Activated CD8-positive, alpha-beta memory T cell treated with anti-CD3 and anti-CD28 coated beads for 1 hour (primary cell): ENCODE measurements at places on chromosomes 3 and 15.

DNA sequence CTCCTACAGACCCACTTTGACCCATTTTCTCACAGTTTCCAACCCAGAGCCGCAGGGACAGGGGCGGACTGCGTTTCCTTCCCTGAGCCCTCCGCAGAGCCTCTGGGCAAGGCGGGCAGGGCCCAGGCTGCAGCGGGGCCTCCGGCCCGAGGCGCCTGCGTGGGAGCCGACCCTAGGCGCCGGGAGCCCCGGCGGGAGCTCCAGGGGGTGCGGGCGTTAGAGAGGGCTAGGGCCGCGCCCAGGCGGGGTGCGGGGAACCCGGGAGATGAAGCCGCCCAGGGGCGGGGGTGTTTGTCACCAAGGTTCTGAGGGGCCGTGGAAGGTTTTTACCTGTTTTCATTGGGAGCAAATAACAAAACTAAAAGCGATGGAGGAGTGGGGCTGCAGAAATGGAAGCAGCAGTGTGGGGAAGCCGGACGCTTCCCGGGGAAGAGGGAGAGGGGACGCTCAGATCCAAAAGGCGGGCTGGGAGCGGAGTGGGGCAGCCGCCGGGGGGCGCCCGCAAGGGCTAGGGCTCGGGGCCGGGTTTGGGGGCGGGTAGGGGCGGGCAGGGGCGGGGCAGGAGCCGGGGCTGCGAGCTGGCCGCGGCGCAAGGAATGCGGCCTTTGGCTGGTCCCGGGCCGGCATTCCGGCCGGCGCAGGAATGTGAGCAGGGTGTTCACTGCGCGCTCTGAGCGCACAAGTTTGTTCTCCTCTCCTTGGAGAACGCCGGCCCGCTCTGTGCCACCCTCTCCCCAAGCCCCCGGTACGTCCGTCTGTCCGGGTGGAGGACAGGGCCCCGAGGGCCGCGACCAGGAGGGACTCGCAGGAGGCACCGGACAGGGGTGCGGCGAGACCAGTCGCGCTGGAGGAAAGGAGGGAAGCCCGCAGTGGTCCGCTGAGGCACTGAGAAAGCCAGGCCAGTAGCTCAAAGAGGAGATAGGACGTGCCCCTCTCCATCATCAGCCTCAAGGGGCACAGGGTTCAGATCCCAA lies 61.1 kb downstream of the AMOTL2 start:
- DNase-seq: no peak

- DNase-seq: no peak
Measured at GRCh38 chr3:172735014-172735413, 15.5 kb upstream of the ECT2 start.

DNA sequence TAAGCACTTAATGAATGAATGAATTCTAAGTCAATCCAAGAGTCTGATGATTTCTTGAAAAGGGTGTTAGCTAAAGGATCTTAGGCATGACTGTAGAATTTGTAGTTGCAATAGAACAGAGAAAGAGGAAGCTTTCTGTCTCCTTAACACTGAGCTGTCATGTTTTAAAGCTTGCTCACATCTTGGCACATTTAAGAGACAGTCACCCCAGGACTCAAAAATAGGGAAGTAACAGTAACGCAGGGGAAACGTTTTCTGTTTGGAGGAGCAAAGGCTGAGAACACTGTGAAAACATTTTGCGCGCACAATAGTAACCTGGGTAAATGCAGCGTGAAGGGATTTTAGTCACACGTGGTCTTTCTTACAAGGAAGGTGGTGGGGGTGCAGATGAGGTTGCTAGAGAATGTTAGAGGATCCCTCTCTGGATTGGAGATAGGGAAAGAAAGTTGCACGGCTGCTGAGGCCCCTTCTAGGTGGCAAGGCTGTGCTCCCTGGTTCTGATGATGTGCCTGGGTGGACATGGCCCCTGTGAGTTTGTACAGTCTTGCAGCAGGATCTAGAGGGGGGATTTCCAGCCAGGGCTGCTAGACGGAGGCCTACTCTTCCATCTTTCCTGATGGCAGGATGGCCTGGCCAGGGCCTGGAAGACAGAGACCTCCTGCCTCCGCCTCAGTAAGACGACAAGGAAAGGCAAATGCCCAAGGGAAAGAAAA lies 12.0 kb downstream of the STARD5 start:
- DNase-seq: no peak

GRCh38 chr3:105253225-105253624 lies 113.5 kb upstream of the ALCAM start:
- no peak for DNase-seq
